CD4-positive, alpha-beta T cell treated with Interferon alpha-2 for 1 hour (primary cell): ENCODE measurements at places on chromosomes 12 and 14.

DNA sequence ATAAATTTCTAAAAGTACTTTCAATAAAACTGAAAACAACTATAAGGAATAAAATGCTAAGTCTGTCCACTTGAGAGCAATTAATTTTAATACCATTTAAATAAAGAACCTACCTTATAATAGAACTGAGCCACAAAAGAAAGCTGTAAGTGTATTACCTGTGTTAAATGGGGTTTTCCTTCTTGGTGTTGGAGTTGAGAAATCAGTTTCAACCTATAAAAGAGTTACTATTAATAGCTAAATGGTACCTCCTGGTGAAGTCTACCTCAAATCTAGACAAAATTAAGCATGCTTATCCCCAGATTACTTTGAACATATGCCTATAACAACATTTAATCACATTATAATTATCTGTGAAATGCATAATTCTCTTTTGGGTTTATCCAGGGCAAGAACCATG is 48.8 kb downstream of the MIS18BP1 start:
- DNase-seq = no peak

DNA sequence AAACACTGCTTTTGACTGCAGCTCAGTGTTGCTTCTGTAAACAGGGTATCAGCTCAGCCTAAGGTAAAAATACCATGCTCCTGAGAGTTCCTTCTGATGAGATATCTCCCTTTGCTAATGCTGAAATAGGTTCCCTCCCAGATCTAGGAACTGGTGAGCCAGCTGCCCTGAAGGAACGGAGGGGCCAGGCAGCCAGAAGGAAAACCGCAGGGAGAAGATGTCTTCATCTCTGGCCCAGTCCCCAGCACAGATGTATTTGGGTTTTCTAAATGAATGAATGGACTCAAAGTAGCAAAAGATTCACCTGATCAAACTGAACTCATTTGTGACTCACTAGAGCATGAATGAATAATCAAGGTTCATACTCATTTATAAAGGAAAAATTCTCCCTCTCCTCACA is 247.8 kb downstream of the MSRB3 start:
- no peak for DNase-seq

DNA sequence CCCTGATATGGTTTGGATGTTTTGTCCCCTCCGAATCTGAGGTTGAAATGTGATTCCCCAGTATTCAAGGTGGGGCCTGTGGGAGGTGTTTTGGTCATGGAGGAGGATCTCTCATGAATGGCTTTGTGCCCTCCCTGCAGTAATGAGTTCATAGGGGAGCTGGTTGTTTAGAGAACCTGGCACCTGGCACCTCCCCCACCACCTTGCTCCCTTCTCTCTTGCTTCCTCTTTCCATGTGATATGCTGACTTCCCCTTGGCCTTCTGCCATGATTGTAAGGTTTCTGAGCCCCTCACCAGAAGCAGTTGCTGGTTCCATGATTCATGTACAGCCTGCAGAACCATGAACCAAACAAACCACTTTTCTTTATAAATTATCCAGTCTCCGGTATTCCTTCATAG is 32.6 kb downstream of the CD163L1 start:
- DNase-seq = peak; percentile 1

DNA sequence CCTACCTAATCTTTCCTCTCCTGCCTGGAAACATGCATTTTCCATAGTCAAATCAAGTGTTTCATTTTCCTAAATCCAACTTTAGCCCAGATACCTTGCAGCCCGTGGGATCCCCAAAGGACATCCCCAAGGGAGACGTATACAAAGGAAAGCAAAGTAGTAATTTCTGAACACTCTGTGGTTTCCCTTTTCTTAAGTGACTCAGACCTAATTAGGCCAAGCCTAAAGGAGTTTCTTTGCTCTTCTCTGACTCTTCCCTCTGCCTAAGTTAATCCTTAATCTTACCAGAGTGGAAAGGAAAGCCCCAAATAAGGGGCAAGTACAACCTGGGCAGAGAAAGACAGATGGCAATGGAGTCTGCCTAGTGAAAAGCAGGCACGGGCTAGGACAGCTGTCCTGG is 250.3 kb downstream of the SPTSSA start:
- DNase-seq = no peak

DNA sequence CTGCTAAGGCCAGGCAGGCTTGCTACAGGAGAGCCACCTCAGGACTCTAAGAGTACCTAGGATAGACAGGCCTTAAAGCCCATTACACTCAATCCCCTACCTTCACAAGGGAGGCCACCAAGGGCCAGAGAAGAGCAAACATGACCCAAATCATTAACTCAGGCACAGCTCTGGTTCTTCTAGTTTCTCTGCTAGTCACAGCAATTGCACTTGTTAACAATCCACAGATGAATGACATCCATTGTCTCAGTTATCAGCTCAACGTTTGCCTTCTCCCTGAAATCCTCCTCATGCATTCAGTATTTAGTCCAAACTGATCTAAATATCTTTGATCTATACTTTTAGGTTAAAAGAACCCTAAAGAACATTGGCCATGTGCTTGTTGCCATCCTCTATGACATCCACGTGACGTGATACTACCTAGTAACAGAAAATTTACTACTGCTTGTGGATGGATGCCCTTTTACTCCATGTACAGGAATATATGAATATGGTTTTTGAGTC is 164.5 kb downstream of the STXBP6 start:
- DNase-seq = no peak

- peak; percentile 52 for DNase-seq
These were observed 60.6 kb downstream of the FBXL14 start for GRCh38 chr12:1533602-1534304.

DNA sequence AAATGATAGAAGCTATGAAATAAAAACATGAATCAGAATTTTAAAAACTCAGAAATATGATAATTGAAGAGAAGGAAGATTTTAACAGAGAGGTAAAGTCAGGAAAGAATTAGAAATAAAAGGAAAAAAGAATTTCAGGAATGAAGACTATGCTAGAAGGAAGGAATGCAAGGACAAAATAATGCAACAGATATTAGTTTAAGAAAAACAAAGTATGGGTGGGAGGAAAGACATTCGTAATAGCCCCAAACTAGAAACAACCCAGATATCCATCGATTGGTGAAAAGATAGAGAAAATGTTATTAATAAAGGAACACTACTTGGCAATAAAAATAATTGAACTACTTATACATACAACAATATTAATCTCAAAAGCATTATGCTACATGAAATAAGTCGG is 129.6 kb downstream of the AKAP6 start:
- DNase-seq = no peak

GRCh38 chr12:83102499-83102898 is 415.8 kb downstream of the TMTC2 start:
- DNase-seq = no peak

- no peak for DNase-seq
These were observed 13.7 kb upstream of the ZNF84 start for GRCh38 chr12:133023566-133023965.

DNA sequence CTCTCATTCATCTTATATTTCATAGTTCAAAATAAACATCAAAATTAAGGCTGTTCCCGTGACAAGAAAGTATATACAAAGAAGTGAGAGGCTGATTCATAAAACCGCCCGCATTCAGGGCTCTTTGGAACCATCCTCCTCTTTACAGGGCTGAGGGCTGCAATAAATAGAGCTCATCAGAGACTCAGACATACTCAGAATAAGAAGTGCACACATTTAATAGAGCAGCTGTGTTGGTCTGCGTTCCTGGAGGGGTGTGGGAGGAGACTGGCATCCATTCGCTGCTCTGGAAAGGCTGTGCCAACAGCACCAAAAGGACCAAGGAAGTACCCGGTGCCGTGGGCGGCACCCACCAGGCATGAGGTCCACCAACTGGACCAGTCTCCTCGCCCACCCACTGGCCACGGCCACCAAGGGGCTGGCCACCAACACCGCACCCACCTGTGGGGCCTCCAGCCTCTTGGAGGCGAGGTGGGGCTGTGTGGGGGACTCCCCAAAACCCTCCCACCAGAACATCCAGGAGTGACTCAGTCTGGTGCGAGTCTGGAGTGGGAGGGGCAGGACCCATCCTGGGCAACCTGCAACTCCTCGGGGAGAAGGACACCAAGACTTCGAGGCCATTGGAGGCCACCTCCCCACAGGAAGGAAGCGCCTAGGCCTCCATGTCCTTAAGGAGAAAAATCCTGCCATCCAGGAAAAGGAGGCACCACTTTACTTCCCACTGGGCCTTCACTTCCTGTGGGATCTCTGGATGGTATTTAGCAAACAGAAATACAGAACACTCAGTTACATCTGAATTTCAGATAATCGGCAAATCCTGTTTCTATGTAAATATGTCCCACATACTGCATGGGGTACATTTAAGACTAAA is 32.7 kb downstream of the VCPKMT start:
- DNase-seq = peak; percentile 27

DNA sequence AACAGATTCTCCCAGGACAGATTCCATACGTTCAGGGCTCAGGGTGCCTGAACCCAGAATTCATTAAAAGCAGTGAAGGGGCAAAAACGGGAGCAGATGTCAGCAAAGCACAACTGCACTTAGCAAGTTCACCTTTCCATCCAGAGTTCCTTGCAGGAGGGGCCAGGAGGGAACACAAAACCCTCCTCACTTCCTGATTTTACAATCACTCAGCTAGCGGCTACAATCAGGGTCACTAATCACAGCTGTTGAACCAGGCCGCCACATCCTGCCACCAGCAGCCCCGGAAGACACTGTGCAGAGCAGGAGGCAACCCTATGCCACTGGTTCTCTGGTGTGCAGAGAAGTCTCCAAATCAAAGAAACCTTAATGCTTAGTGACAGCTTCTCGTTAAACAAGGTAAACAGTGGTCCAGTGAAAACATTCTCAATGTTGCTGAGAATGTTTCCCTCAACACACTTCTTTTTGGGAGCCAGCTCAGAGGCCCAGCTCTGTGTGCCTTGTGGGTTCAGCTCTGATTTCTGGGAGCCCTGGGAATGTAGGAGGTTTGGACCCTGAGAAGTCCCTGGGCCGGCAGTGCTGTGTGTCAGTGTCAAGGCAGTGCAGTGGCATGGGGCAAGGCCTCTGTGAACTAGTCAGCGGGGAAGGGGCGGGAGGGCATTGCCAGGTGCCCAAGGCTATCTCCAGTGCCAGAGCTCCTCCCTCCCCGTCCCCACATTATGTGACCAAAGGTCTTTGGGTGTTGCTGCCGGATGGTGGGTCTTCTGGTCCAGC is 54.5 kb downstream of the VCPKMT start:
- peak; percentile 79 for DNase-seq

DNA sequence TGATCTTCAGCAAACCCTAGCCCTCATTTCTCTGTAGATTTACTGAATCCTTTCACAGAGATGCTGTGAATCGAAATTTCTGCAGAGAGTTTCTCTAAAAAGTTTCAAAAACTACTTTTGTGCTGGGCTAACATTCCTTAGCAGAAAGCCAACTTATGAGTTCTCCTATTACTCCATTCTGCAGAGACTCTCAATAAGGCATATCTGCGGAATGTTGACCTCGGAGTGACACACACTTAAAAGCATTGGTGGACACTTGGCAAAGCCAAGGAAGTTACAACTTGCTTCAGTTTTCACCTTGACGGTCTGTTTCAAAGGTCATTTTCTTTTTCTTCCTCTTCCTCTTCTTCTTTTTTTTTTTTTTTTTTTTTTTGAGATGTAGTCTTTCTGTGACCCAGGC is 75.8 kb downstream of the WIF1 start:
- DNase-seq = no peak

GRCh38 chr12:84973026-84973425 is 60.4 kb upstream of the SLC6A15 start:
- DNase-seq = no peak

DNA sequence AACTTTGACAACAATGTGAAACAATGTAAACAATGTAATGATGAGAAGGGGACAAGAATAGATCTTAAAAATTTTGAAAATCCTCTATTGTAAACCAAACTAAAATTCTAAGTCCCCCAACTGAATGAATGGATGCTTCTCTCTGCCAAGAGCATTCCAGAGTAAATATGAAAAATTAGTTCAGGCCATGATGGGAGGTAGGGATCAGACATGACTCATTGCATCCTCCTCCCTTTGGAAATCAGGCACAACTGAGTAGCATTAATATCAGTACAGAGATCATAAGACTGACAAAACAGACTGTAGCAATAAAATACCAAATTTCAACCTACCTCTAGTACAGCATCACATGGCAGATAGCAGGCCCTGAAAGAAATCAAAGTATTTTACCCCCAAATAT is 559.9 kb downstream of the C12orf50 start:
- DNase-seq = no peak

DNA sequence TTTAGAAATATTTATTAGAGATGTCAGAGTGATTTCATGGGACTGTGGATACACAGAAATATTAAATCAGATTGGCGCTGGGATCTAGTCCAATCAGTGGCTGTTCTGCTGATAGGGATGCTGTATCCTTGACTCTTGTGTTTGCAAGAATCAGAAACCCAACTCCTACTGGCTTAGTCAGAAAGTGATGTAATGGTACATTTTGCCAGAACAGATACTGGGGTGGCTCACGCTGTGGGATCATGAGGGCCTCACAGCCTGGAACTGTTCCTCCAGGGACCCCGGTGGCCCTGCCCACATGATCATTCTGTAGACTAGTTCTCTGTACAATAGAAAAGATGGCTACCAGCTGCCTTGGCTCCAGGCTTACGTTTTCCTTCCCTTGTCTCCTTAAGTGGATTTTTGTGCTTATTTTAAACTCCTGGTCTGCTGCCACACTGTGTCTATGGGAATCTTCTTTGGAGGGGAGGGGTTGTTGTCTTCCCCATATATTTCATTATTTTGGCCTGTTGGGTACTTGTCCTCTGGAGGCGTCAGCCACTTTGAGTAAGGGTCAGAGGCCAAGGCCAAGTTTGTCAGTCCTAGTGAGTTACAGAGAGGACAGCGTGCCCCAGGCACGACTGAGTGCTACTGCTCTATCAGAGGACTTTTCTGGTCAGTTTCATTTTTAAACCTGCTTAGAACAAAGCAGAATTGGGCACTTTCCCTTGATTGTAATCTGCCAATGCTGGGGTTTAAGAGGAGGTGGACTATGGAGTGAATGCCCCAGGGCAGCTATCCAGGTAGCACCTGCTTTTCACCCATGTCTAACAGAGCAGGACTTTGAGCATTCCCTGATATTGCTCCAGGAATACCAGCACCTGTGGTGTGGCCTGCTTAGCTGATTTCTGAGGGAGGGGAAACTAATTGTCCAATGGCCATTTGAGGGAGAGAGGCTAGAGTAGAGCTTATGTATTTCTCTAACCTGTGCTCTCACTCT is 164.3 kb downstream of the SLC5A8 start:
- DNase-seq = no peak

DNA sequence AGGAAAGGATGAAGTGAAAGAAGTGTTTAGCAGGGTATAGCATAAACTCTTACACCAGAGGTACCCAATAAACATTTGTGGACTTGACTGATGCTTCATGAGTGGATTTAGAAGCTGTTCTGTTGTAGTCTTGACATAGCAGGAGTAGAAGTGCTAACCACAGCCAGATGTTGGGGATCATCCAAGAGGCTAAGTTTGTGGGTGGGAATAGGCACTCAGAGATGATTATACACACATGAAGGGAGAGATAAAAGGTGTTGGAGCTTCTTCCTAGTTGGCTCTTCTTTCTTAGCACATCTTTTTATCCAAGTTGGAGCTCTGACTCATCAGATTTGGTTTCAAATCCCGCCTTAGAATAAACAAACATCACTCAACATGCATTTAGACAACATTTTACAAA is 166.7 kb upstream of the E2F7 start:
- DNase-seq = no peak
